ENCODE measurements at places on chromosomes 7 and 10.
A peak's percentile ranks its signal among the peaks of the same experiment; 100 is the strongest.

GRCh38 chr7:798921-799470 is 33.3 kb upstream of the SUN1 start:
- no peak for DNase-seq

GRCh38 chr7:23604296-23604640 is 7.1 kb downstream of the CCDC126 start:
- DNase-seq = no peak

GRCh38 chr7:27386581-27386980 is 144.0 kb downstream of the EVX1 start:
- DNase-seq = no peak

- no peak for DNase-seq
These were observed 19.5 kb downstream of the HDAC9 start for GRCh38 chr7:18515067-18515466.

GRCh38 chr10:113128450-113129070 is 178.5 kb downstream of the TCF7L2 start:
- DNase-seq = no peak

DNA sequence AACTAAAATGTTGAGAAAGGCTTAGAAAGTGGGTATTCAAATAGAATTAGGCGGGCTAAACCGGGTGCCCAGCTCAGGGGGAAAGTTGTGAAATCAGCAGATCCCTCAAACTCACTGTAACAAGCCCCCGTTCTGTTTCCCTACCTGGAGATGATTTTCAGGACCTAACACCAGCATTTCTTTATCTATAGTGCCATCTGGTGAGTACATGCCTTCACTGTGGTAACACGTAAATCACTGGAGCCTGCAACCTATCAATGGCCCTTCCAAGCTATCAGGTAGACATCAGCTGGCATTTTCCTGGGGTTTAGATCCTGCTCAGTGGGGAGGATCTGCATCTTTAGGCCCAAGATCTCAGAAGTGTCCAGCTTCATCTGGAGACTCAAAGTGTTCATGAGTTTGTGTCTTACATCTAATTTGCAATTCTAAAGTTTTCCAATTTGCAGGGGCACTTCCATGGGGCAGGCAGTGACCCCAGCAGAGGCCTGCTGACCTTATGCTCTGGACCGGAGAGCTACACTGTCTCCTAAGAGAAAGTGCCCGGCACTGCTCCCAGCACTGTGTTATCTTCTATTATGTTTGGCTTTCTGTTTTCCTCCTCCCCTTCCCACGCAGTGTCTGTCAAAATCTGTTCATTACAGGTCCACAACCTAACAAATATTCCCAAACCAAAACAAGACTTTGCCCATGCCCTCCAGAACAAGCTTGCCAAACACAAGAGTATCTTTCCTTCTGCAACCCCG is 132.5 kb downstream of the LSM5 start:
- DNase-seq = peak; percentile 8

- no peak for DNase-seq
These were observed 507.8 kb downstream of the SORCS3 start for GRCh38 chr10:105148921-105149320.

DNA sequence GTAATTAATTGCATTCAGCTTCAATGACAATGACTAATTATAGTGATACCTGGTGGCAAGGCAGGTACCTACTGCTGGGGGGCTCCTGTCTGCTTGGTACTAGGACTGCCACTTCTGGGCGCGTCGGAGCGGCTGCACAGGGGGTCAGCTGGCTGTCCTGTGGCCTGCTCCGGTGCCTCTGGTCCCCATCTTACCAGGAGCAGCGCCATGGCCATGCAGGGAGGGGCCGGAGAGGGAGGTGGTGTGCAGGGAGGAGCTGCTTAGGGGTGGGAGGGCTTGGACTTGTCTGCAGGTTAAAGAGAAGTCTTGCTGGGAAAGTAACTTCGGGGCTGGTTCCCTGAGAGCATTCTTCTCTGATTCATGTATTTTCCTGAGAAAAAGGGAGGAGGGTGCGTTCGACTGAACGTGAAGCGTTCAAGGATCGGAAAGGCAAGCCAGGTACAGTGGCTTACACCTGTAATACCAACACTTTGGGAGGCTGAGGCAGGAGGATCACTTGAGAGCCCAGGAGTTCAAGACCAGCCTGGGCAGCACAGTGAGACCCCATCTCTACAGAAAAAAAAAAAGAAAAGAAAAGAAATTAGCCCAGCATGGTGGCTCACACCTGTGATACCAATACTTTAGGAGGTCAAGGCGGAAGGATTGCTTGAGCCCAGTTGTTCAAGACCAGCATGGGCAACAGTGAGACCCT is 15.4 kb downstream of the CUX1 start:
- DNase-seq = no peak

DNA sequence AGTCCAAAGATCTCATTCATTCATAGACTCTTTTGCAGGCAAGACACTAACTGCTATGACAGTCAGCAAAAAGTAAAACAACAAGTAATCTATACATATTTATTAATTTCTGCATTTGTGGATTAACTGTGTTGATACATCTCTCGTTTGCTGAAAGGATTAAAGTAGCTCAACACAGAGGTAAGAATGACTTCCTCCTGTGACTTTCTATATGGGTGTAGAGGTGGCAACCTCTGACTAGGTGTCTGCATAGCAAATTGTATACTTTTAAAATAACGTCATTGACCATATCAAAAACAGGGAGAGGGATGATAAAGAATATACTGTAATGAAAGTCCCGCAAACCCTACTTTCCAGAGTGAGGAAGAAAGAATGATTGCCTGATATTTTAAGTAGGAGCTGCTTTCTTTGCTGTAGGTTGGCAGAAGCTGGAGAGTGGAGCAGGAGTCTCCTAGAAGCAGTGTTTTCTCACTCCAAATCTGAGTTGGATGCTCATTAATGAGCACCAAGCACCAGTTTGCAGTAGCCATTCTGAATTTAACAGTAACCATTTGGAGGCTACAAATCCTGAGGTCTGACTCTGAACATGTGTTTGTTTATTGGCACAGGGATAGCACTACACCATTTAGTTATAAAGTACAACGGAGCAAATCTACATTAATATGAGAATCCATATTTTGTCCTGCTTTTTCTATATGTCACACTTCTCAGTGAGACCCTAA is 9.2 kb upstream of the LRRN3 start:
- no peak for DNase-seq

- peak; percentile 22 for DNase-seq
These were observed 54.7 kb upstream of the AFAP1L2 start for GRCh38 chr10:114458955-114459354.

DNA sequence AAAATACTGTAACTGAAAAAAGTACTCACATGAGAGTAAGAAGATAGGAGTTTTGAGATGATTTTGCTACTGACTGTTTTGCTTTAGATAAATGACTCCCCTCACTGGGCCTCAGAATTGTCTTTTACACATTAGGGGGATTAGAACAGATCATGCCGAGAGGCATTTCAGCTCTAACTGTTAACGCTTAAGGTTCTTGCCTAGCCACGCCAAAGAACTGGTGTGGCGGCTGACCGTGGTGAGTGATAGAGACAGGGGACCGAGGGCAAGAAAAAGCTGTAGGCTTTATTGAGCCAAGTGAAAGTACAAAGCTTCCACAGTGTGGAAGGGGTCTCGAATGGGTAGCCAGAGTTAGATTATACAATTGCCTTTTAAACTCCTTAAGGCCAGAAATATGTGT is 368.5 kb upstream of the MYO3A start:
- DNase-seq = no peak

GRCh38 chr10:25071227-25071626 is 54.8 kb downstream of the THNSL1 start:
- no peak for DNase-seq

DNA sequence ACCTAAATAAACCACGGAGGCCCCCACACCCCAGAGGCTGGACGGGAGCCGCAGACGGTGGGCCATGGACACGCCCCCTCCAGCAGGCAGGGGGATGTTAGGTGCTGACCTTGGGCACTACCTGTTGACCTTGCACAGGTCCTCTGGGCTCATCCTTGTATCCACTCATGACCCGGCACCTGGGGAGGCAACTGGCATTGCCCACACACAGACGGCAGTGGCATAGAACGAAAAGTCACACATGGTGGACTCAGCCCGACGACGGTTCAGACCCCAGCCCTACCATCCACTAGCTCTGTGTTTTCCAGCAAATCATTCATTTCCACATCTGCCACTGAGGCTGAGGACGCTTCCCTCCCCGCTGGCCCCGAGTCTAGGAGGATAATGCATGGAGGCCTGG is 247.7 kb upstream of the PPP2R2D start:
- DNase-seq = no peak

DNA sequence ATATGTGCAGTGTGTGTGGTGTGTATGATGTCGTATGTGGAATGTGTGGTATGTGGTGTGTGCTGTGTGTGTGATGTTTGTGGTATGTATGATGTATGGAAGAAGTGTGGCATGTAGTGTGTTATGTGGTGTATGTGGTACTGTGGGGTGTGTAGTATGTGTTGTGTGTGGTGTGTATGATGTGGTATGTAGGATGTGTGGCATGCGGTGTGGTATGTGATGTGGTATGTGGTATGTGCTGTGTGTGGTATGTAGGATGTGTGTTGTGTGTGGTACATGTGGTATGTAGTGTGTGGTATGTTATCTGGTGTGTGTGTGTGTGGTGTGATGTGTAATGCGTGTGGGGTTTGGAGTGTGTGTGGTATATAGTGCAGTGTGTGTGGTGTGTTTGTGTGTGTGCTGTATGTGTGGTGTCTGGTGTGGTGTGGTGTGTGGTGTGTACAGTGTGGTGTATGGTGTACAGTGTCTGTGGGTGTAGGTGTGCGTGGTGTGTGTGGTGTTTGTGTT is 129.6 kb downstream of the ATP6V0E2 start:
- DNase-seq = no peak

GRCh38 chr10:1464881-1465417 is 272.4 kb downstream of the ADARB2 start:
- DNase-seq = no peak

- DNase-seq = no peak
These were observed 317.0 kb downstream of the GLRX3 start for GRCh38 chr10:130453036-130453720.

DNA sequence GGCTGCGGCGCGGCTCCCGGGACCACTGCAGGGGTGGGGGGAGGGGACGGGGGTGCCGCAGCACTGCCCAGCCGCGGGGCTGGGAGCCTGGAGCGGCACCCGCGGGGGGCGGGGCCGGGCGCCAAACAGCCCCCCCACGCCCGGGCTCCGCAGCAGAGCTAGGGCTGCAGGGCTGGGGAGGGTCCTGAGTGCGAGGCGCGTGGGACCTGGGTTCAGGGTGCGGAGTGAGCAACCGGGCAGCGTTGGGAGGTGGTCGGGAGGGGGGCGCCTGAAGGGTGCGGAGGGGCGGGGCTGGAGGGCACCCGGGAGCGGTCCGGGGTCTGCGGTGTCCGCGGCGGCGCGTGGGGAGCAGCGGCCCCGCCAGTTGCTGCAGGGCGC is 528 bp downstream of the CAMK2G start:
- DNase-seq = peak; percentile 23

GRCh38 chr7:84021292-84021908 is 173.2 kb downstream of the SEMA3A start:
- DNase-seq = no peak

GRCh38 chr10:80455461-80456349 is 1.6 kb downstream of the TSPAN14 start:
- DNase-seq = no peak

- no peak for DNase-seq
These were observed 379.7 kb downstream of the RPS24 start for GRCh38 chr10:78413076-78414055.

GRCh38 chr10:9342885-9343570 is 1288.5 kb downstream of the GATA3 start:
- DNase-seq = peak; percentile 31

Data from RPMI8226 (cell line).